B cell (primary cell): ENCODE measurements at places on chromosomes 4 and X. TPM values are rescaled to one million over a fixed set of nuclear protein-coding genes. Genes with fewer than 3 reads are reported as not detected.

DNA sequence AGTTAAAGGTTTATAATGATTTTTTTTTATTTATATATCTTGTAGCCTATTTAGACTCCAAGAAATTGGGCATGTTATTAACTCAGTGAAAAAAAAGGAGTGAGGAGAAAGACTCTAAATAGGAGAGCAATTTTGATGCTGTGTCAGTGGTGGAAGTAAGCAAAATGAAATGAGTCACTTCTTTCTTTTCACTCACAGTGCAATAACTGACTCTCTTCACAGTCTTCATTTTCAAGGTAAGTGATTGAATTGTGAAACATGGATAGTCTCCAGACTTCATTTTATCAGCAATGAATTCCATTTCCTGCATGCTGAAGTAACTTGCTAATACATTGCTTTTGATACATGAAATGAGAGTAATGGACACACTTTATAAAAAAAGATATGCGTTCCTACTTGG lies 2271.5 kb downstream of the PCDH7 start:
- DNase-seq: no peak
- H3K27ac ChIP-seq: no peak overlapping the region
- no peaks in the 10 kb centered on the region for H3K27me3 ChIP-seq
- no peaks in the 10 kb centered on the region for H3K4me1 ChIP-seq
- H3K36me3 ChIP-seq: no peaks in the 10 kb centered on the region

GRCh38 chr4:72568959-72569718 lies at the start of gene ADAMTS3:
Gene ADAMTS3, minus strand, starts transcription at chr4:72569221. Its CDS starts 459 bp downstream, at chr4:72568762.
- no peak within 1 kb of the TSS for H3K4me3 ChIP-seq
- H3K4me1 ChIP-seq: peaks cover 20% of the 10 kb centered on the region
- no peak within 1 kb of the TSS for H3K27ac ChIP-seq
- H3K36me3 ChIP-seq: no peaks in the 10 kb centered on the region
- no peak for DNase-seq
- peaks cover 20% of the 10 kb centered on the region for H3K27me3 ChIP-seq

KLB gene
- total RNA-seq: 0.10 TPM in 1 of 2 replicates, not detected in the other

- H3K27me3 ChIP-seq: no peaks in the 10 kb centered on the region
- no peak for DNase-seq
- H3K27ac ChIP-seq: no peak overlapping the region
- no peaks in the 10 kb centered on the region for H3K36me3 ChIP-seq
Measured at GRCh38 chrX:133884430-133885394, 100.7 kb downstream of the GPC3 start.

EXOC1L gene
- total RNA-seq: not detected in 2 replicates

ZXDA gene
- total RNA-seq: 14.7 and 15.3 TPM in 2 replicates

- peaks cover 4% of the 10 kb centered on the region for H3K36me3 ChIP-seq
- H3K4me1 ChIP-seq: peaks cover 52% of the 10 kb centered on the region
- no peak for DNase-seq
- H3K27ac ChIP-seq: no peak overlapping the region
- H3K27me3 ChIP-seq: no peaks in the 10 kb centered on the region
Measured at GRCh38 chrX:154372612-154373022, 1.8 kb downstream of the FLNA start.

DNA sequence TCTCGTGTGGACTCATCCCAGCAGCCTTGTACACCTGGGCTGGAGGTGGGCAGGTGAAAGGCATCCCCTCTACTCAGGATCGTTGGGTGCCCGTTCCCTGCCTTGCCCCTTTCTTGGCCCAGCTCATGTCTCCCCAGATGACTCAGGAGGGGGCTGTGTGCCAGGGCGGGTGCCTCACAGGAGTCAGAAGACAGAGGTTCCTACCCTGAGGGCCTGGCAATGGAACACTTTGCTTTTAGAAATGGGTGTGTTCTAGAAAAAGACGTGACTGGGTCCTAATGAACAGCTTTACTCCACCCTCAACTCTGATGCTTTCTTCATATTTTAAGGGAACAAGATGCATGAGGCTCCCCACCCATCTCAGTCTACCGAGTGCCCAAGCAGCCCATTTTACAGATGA lies 22.5 kb upstream of the TRIM2 start:
- H3K4me3 ChIP-seq: no peak overlapping the region
- no peak for DNase-seq
- H3K27ac ChIP-seq: no peak overlapping the region
- no peaks in the 10 kb centered on the region for H3K27me3 ChIP-seq
- H3K4me1 ChIP-seq: no peaks in the 10 kb centered on the region

ATP8A1 gene
- 51.8 and 54.3 TPM in 2 replicates for total RNA-seq

DNA sequence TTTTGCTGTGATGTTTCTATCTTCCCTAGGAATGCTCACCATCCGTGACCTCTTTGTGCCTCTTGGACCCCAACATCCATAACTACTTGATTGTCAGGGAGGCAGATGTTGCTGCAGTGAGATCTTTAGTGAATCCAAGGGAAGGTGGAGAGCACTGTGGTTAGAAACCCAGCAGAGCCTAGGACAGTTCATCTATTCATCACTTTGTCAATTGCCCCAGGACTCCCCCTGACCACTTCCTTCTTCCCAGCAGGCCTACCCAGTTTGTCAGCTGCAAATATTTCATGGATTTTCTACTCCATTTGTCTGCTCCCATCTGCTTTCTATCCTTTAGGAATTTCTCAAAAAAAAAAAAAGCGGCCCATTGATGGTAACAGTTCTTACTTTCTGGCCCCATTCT lies 942.8 kb downstream of the PCDH7 start:
- H3K36me3 ChIP-seq: no peaks in the 10 kb centered on the region
- H3K27ac ChIP-seq: no peak overlapping the region
- H3K27me3 ChIP-seq: no peaks in the 10 kb centered on the region
- no peaks in the 10 kb centered on the region for H3K4me1 ChIP-seq
- H3K4me3 ChIP-seq: no peak overlapping the region
- no peak for DNase-seq

USP17L28 gene
- total RNA-seq: not detected in 2 replicates

GRCh38 chr4:7425591-7426468 lies 8.9 kb downstream of the PSAPL1 start:
- H3K36me3 ChIP-seq: no peaks in the 10 kb centered on the region
- DNase-seq: no peak
- no peak overlapping the region for H3K4me3 ChIP-seq
- no peak overlapping the region for H3K27ac ChIP-seq
- no peaks in the 10 kb centered on the region for H3K27me3 ChIP-seq

DNA sequence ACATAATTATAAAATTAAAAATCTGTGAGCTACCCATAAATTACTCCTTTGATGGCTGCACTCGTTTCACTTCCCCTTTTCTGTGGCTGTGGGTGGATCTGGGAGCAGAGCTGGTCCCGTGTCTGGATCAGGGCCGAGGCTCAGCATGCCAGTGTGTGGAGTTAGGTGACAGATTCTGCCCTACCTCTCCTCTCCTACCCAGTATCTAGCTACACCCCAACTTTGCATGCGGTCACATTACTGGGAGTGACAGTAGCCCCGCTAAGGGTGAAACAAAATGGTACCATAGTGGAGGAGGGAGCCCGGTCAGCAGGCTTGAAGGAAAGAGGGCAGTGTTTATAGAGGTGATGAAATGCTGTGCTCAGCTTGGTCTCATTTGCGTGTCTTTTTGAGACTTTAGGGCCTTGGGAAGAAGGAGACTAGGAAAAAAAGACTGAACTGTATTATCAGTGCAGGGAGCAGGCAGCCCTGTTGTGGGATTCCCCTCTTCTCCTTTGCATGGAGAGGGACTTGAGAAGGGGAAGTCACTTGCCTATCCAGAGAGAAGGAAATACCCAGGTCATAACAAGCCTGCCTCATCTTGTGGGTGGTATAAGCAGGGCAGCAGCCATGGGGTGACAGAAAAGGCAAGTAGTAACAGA lies 48.4 kb downstream of the ARHGAP10 start:
- H3K4me1 ChIP-seq: peaks cover 9% of the 10 kb centered on the region
- H3K4me3 ChIP-seq: no peak overlapping the region
- H3K27me3 ChIP-seq: no peaks in the 10 kb centered on the region

ADGRL3 gene
- not detected in 2 replicates for total RNA-seq

DNA sequence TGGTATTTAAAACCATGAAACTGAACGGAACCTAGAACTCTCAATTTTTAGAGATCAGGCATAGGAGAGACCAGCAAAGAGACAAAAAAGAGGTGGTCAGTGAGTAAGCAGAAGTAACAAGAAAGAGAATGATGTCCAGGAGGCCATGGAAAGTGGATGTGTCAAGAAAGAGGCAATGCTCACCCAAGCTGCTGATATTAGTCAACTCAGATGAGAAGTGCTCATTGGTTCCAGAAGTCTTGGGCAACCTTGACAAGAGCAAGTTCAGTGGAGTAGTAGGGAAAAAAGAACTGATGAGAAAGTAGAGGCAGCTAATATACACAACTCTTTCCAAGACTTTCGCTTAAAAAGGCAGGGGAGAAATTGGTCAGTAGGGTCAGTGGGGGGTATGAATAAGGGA lies 23.0 kb upstream of the CCDC149 start:
- DNase-seq: no peak
- H3K36me3 ChIP-seq: no peaks in the 10 kb centered on the region
- H3K4me3 ChIP-seq: no peak overlapping the region
- no peaks in the 10 kb centered on the region for H3K4me1 ChIP-seq

DNA sequence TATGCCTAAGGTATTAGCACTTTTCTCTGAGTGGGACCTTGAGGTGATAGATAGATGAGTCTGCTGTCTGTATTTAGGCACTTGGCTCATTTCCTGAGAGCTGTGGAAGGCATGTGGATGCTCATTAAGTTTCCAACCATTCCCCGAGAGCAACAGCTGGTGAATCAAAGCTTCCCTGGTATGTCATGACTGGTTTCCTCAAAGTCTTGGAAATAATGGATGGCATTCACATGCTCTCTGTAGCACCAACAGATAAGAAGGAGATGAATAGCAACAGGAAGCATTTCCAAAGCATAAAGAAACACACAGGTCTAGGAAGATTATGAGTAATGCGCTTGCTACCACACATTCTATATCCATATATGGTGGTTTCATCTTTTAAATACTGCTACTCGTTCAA lies 118.3 kb upstream of the ETNPPL start:
- no peaks in the 10 kb centered on the region for H3K4me1 ChIP-seq
- no peak overlapping the region for H3K27ac ChIP-seq
- no peaks in the 10 kb centered on the region for H3K27me3 ChIP-seq
- H3K4me3 ChIP-seq: no peak overlapping the region
- DNase-seq: no peak
- no peaks in the 10 kb centered on the region for H3K36me3 ChIP-seq

PAGE5 gene
- total RNA-seq: not detected in 2 replicates

RGN gene
- 0.25 and 0.39 TPM in 2 replicates for total RNA-seq

- H3K4me3 ChIP-seq: no peak overlapping the region
- H3K36me3 ChIP-seq: no peaks in the 10 kb centered on the region
- H3K27ac ChIP-seq: no peak overlapping the region
- DNase-seq: no peak
Measured at GRCh38 chr4:169158046-169158445, 112.7 kb downstream of the SH3RF1 start.

FGFBP1 gene
- not detected in 2 replicates for total RNA-seq

DNA sequence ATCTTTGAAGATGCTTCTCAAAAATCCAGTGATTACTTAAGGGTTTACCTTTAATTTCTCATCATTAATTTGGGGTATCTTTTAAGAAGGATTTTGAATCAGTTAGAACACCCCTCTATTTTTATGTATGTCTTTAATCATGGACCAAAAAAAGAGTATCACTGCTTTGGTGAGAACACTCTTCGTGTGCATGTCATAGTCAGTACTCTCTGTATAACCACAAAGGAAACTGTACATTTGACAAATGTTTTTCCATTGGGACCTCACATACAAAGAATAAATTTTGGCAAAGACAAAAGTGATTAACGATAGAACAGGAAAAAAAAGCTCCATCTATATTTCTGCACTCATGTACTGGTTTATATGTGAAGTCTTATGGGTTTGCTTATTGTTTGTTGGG lies 31.3 kb downstream of the FAM241A start:
- no peaks in the 10 kb centered on the region for H3K27me3 ChIP-seq
- H3K4me1 ChIP-seq: no peaks in the 10 kb centered on the region
- no peaks in the 10 kb centered on the region for H3K36me3 ChIP-seq

GRCh38 chrX:9341291-9342201 lies 123.3 kb upstream of the TBL1X start:
- H3K27me3 ChIP-seq: no peaks in the 10 kb centered on the region
- peak overlapping the region; percentile 47 for H3K4me3 ChIP-seq
- DNase-seq: peak; percentile 90

DNA sequence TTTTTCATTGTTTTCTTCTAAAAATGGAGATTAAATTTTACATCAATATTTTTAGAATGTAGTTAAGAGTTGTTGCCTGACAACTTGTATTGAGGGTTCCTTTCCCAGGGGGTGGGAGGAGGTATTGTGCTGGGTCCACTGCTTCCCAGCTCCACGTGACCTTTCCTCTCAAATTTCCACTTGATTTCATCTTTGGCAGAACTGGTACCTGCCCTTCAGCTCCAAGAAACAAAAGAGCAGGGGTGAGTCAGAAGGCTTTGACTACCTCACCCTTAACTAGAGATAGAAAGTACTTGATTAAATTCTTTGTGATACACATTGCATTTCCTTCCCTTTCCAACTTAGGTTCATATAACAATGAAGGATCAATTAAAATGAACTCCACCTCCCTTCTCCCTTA lies 19.7 kb downstream of the TRIM2 start:
- H3K36me3 ChIP-seq: no peaks in the 10 kb centered on the region
- DNase-seq: no peak
- H3K4me1 ChIP-seq: peaks cover 4% of the 10 kb centered on the region
- H3K27ac ChIP-seq: no peak overlapping the region

SUPT20HL2 gene
- total RNA-seq: not detected in 2 replicates

CXXC4 gene
- total RNA-seq: not detected in 2 replicates
